ENCODE measurements at places on chromosomes 7 and 10. TPM values are rescaled to one million over a fixed set of nuclear protein-coding genes. Genes with fewer than 3 reads are reported as not detected.

The CBLL1 gene
- 30.6 TPM for total RNA-seq

DNA sequence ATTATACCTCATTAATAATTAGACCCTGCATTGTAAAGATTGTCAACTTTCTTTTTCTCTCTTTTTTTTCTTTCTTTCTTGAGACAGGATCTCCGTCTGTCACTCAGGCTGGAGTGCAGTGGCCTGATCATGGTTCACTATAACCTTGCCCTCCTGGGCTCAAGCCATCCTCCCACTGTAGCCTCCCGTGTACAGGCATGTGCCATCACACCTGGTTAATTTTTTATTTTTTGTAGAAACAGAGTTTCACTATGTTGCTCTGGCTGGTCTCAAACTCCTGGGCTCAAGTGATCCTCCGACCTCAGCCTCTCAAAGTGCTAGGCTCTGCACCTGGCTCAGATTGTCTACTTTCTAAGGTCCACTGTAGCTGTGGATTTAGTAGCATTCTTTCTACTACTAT is 50.7 kb downstream of the MDFIC start:
- H3K36me3 ChIP-seq = no peaks in the 10 kb centered on the region
- no peak overlapping the region for H3K4me3 ChIP-seq
- H3K4me1 ChIP-seq = no peaks in the 10 kb centered on the region
- H3K27ac ChIP-seq = no peak overlapping the region

- H3K36me3 ChIP-seq = no peaks in the 10 kb centered on the region
- H3K27ac ChIP-seq = peak overlapping the region; percentile 39
- H3K4me3 ChIP-seq = no peak overlapping the region
Measured at GRCh38 chr10:74586088-74586585, 240.3 kb upstream of the KAT6B start.

DNA sequence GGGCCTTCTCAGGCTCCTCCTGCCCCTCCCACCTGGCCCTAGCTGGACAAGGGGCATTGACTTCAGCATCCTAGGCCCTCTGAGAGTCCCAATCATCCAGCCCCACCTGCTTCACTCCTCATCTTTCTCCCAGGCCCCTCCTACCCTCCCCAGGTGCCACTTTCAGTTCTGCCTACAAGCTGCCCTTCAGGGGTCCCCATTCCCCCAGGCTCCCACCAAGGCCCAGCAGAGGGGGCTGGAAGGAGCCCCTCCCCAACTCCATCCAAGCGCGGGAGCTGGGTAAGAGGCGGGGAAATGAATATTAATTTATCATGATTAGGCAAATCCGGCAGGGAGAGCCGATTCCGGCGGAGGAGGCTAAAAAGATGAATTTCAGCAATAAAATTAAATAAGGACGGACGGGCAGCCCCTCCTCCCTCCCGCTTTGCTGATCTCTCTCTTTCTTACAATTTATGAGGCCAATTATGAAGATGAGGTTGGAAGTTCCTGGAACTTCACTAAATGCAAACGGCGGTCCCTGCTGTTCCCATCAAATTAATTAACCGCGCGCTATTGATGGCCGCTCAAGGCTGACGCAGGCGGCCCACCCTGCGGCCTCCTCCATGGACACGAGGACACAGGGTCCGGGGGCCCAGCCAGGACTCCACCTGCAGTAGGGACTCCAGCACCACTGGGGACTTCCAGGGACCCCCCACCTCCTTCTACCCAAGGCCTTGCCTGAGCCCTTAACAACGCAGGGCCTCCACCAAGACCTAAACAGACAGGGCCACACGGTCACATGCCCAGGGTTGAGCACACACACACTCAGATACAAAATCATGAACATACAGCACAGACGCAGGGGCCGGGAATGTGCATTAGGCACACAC is 13.9 kb downstream of the POLL start:
- no peak overlapping the region for H3K4me3 ChIP-seq
- H3K27ac ChIP-seq = no peak overlapping the region
- peaks cover 10% of the 10 kb centered on the region for H3K27me3 ChIP-seq
- DNase-seq = no peak

DNA sequence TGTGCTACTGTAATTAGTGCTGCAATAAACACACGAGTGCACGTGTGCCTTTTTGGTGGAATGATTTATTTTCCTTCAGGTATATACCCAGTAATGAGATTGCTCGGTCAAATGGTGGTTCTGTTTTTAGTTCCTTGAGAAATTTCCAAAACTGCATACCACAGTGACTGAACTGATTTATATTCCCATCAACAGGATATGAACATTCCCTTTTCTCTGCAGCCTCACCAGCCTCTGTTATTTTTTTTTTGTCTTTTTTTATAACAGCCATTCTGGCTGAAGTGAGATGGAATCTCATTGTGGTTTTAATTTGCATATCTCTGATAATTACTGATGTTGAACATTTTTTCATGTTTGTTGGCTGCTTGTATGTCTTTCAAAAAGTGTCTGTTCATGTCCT is 922.9 kb upstream of the LRRN3 start:
- H3K27me3 ChIP-seq = no peaks in the 10 kb centered on the region
- DNase-seq = no peak
- no peaks in the 10 kb centered on the region for H3K36me3 ChIP-seq
- H3K4me3 ChIP-seq = no peak overlapping the region
- H3K4me1 ChIP-seq = no peaks in the 10 kb centered on the region

The PRR15 gene
- total RNA-seq = 338 TPM

GRCh38 chr10:118139321-118139720 is 92.6 kb upstream of the RAB11FIP2 start:
- H3K4me3 ChIP-seq = no peak overlapping the region
- DNase-seq = no peak
- no peaks in the 10 kb centered on the region for H3K4me1 ChIP-seq
- no peak overlapping the region for H3K27ac ChIP-seq

GRCh38 chr10:34313888-34314287 is 501.2 kb downstream of the PARD3 start:
- no peaks in the 10 kb centered on the region for H3K36me3 ChIP-seq
- no peaks in the 10 kb centered on the region for H3K27me3 ChIP-seq
- H3K27ac ChIP-seq = no peak overlapping the region
- no peaks in the 10 kb centered on the region for H3K4me1 ChIP-seq

- no peak overlapping the region for H3K4me3 ChIP-seq
- no peaks in the 10 kb centered on the region for H3K36me3 ChIP-seq
- DNase-seq = no peak
- H3K27me3 ChIP-seq = peaks cover 7% of the 10 kb centered on the region
- no peak overlapping the region for H3K27ac ChIP-seq
Measured at GRCh38 chr7:157058701-157059100, 48.2 kb upstream of the MNX1 start.

- no peak overlapping the region for H3K27ac ChIP-seq
- no peaks in the 10 kb centered on the region for H3K27me3 ChIP-seq
- DNase-seq = no peak
- no peaks in the 10 kb centered on the region for H3K36me3 ChIP-seq
- no peaks in the 10 kb centered on the region for H3K4me1 ChIP-seq
Measured at GRCh38 chr10:111472445-111472844, 395.6 kb downstream of the ADRA2A start.

GRCh38 chr10:770975-771374 is 81.5 kb upstream of the DIP2C start:
- DNase-seq = no peak
- H3K36me3 ChIP-seq = no peaks in the 10 kb centered on the region
- H3K27ac ChIP-seq = no peak overlapping the region
- no peaks in the 10 kb centered on the region for H3K4me1 ChIP-seq

The ABCB1 gene
- 109 TPM for total RNA-seq

The ZNF679 gene
- not detected for total RNA-seq

The IKZF1 gene
- 9.7 TPM for total RNA-seq

DNA sequence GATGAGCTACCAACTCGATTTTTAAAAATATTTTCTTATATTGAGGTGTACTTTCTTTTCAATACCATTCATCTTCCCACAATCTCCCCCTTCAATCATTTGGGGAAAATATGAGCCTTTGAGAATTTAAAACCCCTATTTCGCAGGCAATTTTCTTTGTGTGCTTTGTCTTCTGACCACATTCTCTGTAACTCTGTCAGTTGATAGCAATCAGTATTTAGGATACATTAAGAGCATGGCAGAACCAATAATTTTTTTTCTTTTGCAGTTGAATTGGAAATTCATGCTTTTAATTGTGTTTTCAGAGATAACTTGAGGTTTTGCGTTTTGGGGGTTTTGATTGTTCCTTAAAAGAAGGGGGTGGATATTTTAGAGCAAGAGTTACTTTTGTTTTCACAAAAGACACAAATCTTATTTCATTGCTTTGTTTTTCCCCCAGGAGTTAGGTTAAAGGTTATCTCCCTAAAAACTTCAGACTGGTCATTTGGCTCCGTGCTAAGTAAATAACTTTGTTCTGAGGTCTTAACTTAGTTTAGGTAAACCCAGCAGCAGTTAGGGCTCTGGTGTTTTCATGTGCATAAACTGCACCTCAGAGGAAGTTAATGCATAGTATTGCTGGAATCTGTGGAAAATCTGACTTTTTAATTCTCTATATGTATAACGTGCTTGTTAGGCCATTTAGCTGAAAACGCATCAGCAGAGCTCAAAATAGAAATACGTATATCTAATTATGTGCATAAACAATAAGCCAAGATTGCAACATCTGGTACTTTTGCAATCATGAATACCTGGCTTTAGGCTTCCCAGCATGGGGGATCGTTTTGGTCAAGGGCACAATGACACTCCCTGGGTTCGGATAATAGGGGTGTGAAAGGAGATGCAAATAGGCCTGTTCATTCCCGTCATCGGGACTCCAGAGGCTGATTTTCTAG is 676.4 kb upstream of the ANKRD30A start:
- no peak overlapping the region for H3K4me3 ChIP-seq
- H3K27me3 ChIP-seq = no peaks in the 10 kb centered on the region
- H3K27ac ChIP-seq = no peak overlapping the region
- no peak for DNase-seq
- H3K4me1 ChIP-seq = no peaks in the 10 kb centered on the region

GRCh38 chr7:80622541-80622940 is 15.9 kb upstream of the CD36 start:
- no peaks in the 10 kb centered on the region for H3K27me3 ChIP-seq
- H3K36me3 ChIP-seq = no peaks in the 10 kb centered on the region
- H3K4me1 ChIP-seq = no peaks in the 10 kb centered on the region
- H3K27ac ChIP-seq = no peak overlapping the region

GRCh38 chr7:74561898-74562613 is 95.5 kb upstream of the GTF2I start:
- no peak for DNase-seq
- no peaks in the 10 kb centered on the region for H3K27me3 ChIP-seq
- H3K4me1 ChIP-seq = no peaks in the 10 kb centered on the region
- H3K27ac ChIP-seq = no peak overlapping the region
- H3K36me3 ChIP-seq = no peaks in the 10 kb centered on the region
- no peak overlapping the region for H3K4me3 ChIP-seq

GRCh38 chr10:93468461-93469213 is 13.5 kb downstream of the MYOF start:
- H3K4me1 ChIP-seq = peaks cover 43% of the 10 kb centered on the region
- H3K27ac ChIP-seq = peak overlapping the region; percentile 82
- DNase-seq = no peak
- H3K4me3 ChIP-seq = no peak overlapping the region
- H3K36me3 ChIP-seq = no peaks in the 10 kb centered on the region

DNA sequence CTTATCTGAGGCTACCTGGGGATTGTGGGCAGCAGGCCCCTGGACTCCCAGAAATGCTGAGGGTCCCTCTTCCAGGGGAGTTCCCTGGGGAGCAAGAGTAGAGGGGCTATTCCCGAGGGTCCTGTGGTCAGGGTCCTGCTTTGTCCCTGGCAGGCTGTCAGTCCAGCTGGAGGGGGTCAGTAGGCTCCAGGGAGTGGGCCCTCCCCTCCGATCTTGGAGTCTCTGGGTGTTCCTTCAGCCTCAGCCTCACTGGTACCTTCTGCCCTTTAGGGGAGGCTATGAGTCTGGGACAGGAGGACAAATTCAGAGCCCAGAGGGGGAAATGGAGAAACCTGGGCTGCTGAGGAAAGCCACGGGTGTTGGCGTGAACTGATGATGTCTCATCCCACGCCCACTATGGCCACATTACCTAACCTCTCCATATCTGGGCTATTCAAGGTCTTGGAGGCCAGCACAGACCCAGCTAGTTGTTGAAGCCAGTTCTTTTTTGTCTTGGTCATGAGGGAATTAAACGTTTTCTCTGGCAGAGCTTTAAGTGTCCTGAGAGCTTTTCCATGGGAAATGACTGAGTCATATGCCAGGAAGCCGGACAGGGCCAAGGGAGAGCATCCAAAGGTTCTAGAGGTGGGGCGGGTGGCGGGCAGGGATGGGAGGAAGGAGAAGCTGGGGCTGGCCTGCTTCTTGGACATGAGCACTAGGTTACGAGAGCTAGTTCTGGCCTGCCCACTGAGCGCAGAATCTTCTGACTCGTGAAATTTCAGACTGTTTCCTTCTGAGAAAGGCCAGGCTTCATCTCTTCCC is 6.2 kb downstream of the CALHM2 start:
- H3K27ac ChIP-seq = peak overlapping the region; percentile 85
- peak; percentile 31 for DNase-seq
- H3K4me3 ChIP-seq = no peak overlapping the region
- no peaks in the 10 kb centered on the region for H3K27me3 ChIP-seq
- H3K4me1 ChIP-seq = peaks cover 11% of the 10 kb centered on the region

The FZD1 gene
- 8.3 TPM for total RNA-seq

GRCh38 chr10:116526219-116526618 is 19.5 kb upstream of the PNLIP start:
- H3K4me3 ChIP-seq = no peak overlapping the region
- H3K27ac ChIP-seq = no peak overlapping the region
- no peak for DNase-seq
- no peaks in the 10 kb centered on the region for H3K27me3 ChIP-seq
- H3K4me1 ChIP-seq = no peaks in the 10 kb centered on the region

DNA sequence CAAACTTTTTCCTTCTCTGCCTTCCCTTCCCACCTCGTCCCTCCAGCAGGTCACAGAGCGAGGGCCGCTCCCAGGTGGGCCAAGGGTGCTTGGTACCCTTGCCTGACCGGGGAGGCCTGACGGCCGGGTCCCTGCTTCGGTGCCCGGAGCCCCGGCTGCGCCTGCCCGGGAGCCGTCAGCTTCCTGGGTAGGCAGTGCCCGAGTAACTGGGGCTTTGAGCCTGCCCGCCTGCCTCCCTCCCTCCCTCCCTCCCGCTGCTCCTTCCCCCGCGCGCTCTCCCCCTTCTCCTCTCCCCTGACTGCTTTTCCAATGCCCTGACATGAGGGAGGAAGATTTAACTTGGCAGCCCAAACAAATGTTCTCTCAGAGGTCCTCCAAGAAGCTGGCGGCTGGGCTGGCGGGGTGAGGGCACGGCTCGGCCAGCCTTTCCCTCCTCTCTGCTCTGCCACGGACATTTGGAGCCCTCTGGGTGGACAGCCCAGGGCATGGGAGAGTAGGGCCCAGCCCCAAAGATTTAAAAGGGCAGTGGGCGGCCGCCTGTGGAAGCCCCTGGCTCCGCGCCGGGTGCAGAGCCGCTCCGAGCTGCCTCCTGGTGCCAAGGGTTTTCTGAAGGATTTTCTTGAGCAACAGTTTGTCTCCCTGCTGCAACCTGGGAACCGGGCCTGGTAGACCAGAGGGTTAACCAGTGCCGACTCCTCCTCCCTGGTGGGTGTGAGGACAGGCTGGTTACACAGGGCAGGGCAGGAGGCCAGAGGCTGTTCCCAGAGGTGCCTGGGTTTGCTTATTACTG is 2.0 kb downstream of the ZMIZ1 start:
- DNase-seq = peak; percentile 94
- H3K36me3 ChIP-seq = no peaks in the 10 kb centered on the region
- peak overlapping the region; percentile 96 for H3K27ac ChIP-seq
- H3K27me3 ChIP-seq = no peaks in the 10 kb centered on the region
- peaks cover 70% of the 10 kb centered on the region for H3K4me1 ChIP-seq

The GDF2 gene
- not detected for total RNA-seq

The NOS3 gene
- 2.5 TPM for total RNA-seq

GRCh38 chr7:106618480-106618879 is 42.5 kb downstream of the CCDC71L start:
- H3K27me3 ChIP-seq = no peaks in the 10 kb centered on the region
- no peak overlapping the region for H3K4me3 ChIP-seq
- peaks cover 9% of the 10 kb centered on the region for H3K4me1 ChIP-seq
- no peaks in the 10 kb centered on the region for H3K36me3 ChIP-seq

All from transverse colon (tissue), 4 donors.